ENCODE measurements at places on chromosomes 2 and 18.

DNA sequence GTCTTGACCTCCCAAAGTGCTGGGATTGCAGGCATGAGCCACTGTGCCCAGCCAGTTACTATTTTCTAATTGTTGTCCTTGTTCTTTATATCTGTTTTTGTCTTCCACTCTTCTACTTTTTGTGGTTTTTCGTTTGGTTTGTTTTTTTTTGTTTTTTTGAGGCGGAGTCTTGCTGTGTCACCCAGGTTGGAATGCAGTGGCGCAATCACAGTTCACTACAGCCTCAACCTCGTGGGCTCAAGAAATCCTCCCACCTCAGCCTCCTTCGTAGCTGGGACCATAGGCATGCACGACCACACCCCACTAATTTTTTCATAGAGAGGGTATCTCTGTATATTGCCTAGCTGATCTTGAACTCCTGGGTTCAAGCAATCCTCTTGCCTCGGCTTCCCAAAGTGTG, 100.7 kb downstream of the EHBP1 start:
- DNase-seq, result no peak

DNA sequence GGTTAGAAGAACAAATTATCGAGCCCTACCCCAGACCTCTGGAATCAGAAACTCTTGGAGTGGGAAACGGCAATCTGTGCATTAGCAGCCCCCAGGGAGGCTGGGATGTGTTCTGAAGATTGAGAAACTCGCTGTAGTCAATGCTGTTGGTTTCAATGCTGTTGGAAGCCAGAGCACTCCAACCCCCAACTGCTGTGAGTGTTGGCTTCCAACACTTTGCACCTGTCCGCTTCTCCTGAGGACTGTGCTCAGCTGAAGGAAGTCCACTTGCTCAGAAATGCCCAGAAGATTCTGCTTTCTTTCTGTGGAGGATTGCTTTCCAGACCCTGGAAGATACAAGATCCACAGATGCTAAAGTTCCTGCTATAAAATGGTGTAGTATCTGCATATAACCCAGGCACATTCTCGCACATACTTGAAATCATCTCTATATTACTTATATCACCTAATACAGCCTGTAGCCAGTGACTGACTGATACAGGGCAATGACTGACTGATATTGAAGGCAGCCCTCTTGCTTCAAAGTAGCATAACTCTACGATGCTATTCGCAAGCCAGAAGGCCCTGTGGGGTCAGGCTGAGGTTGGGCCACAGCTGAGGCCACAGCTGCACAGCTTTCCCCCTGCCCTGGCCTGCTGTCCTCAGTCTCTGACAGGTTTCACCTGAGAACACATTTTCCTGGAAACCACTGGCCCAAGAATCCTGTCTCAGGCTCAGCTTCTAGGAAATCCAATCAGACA, 757.7 kb upstream of the ID2 start:
- no peak for DNase-seq

- DNase-seq, result no peak
Observed at GRCh38 chr18:11951390-11951851, 29.9 kb upstream of the IMPA2 start.

GRCh38 chr18:47244086-47244485, 7.4 kb downstream of the SKOR2 start:
- DNase-seq, result no peak

GRCh38 chr2:86603905-86604304, 19.8 kb downstream of the RNF103 start:
- no peak for DNase-seq

DNA sequence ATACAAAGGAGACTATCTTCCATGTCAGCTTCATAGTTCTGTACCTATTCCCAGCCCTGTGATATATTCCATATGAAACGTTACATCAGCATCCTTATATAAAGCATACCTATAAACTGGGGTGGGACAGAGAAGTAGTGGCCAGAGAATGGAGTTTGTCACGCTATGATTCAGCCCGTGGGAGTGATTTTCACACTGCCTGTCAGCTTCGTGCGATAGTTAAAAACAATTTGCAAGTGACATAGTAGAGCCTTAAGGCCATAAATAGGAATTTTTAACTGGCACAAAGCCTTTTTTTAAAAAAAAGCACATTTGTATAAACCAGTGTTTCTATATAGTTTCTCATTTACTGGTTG, 30.2 kb downstream of the PKP4 start:
- DNase-seq, result no peak

DNA sequence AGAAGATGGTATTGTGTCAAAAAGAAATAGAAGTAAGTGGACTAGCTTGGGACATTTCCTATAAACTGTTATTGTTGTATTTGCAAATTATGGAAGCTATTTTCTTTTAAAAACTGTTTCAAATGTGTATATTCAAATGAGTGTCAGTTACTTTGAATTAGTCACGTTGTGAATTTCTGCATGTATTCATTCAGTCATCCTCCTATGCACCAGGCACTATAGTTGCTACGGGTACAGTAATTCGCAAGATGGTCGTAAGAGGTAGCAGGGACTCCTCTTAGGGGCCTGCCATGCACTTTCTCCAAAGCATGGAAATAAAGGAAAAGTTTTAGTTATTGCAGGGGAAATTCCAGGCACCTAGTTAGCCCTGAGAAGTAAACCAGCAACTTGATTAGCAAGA, 51.3 kb downstream of the FAM161A start:
- DNase-seq, result no peak
